Endothelial cell (in vitro differentiated cells): ENCODE measurements at places on chromosomes 2 and 18.

DNA sequence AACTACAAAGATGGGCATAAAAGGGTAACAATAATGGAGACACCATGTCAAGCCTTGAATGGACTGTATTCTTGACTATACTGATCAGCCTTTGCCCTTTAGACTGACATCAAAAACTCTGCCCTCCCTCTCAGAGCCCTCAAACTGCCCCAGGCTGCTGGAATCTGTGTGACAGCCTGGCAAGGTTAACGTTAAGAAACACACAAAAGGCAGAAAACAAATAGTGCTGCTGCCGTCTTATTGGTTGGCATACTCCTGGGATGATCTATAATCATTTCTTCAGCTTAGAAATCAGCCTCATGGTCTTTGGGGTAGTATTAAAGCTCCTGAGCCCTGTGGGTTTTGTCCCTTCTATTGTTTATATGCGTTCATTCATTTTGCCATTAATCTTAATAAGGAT is 338.0 kb downstream of the DCC start:
- DNase-seq: no peak

- DNase-seq: no peak
Measured at GRCh38 chr2:241770936-241771285, 5.7 kb upstream of the GAL3ST2 start.

- DNase-seq: no peak
Measured at GRCh38 chr2:223921204-223921603, 23.9 kb downstream of the WDFY1 start.

GRCh38 chr18:67730886-67731285 is 214.4 kb upstream of the DSEL start:
- DNase-seq: no peak

DNA sequence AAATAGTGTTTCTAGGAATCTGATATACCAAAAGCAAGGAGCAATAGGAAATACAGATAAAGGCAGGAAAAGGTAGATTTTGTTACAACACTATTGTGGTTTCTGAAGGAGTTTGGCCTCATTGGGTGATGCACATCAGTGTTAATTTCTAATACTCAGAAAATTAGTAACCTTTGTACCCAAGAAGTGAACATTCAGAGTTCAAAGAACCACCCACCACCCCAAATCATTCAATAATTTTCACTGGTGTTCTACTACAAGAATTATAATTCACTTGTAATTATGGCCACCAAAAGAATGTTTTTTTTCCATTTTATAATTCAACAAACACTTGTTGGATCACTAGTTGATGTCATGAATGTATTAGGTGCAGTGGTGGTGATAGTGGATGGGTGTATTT is 183.3 kb downstream of the UBE2E3 start:
- no peak for DNase-seq

DNA sequence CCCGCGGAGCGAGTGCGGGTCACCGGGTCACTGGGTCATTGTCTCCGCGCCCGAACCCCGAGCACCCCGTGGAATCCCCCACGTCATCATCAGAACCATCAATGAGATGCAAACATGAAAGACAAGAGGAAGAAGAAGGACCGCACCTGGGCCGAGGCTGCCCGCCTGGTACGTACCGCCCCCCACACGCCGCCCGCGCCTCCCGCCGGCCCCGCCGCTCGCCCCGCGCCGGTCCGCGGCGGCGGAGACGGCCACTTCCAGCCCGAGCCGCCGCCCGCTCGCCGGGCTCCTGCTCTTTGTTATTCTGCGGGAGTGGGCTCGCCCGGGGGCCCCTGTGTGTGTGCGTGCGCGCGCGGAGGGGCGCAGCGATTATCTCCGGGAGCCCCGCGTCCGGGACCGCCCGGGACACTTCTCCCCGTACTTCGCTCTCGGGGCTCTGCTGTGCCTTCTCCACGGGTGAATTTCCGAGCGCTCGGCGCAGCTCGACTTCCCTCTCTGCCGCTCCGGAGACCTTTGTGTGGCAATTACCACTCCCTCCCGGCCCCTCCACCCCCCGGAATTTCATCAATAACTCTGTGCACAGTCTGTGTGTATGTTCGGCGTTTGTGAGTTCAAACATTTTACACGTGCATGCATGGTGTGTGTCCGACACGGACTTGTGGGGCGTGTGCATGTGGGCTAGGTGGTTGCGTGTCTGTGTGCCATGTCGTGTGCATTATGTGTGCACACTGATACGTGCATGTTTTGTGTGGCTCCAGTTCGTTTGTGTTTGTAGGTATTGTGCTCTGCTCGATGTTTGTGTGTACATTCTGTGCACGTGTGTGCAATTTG is 714 bp downstream of the ASXL3 start:
- DNase-seq: peak; percentile 39

GRCh38 chr2:121257480-121257840 is 27.5 kb downstream of the TFCP2L1 start:
- no peak for DNase-seq

- peak; percentile 27 for DNase-seq
Measured at GRCh38 chr2:94861308-94862152, 9.7 kb upstream of the TEKT4 start.

DNA sequence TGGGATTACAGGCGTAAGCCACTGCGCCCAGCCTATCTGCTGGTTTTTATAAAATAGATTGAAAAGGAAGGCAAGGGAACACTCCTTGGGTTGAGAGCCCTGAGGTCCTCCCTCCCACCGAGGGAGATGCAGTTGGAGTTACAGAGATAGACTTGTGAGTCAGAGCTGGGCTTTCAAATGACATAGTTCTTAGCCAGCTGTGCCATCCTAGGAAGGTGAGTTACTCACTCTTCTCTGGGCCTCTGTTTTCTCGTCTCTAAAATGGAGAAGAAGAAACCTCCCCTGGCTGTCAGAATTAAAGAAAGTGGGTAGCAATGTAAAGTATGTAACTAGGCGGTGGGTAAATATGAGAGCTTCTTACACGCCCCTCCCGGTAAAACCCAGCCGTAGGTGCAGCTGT is 2.4 kb downstream of the LRRFIP1 start:
- no peak for DNase-seq
